Right renal cortex interstitium (tissue), 3 donors: ENCODE measurements at places on chromosomes 2 and 18. TPM values are rescaled to one million over a fixed set of nuclear protein-coding genes. Genes with fewer than 3 reads are reported as not detected.

ELOA2 gene
- polyA plus RNA-seq, result not detected

LRRTM4 gene
- 1.8 TPM for polyA plus RNA-seq

DNA sequence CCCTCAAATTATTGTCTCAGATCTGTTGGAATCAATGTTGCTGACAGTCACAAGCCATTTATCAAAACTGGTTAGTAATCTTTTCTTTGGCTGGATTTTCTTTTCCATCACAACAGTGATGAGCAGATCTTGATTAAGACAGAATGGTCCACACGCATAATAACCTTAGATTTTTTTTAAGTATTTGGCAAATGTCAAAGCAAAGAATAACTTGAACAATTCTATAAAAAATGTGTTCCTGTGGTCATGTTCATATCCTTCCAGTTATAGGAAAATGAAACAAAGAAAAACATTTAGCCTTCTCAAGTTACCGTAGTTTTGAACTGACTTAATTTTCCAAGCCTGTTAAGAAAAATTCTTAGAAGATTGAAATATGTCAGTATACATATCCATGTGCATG lies 659.9 kb upstream of the ID2 start:
- no peak for DNase-seq

GRCh38 chr18:11591957-11592356 lies 17.4 kb upstream of the SLC35G4 start:
- DNase-seq, result no peak
